ENCODE measurements at places on chromosomes 1 and 21. TPM values are rescaled to one million over a fixed set of nuclear protein-coding genes. Genes with fewer than 3 reads are reported as not detected.

Gene LRRC71
- not detected for total RNA-seq

Gene BEND5
- total RNA-seq, result 10.4 TPM

Gene OR2AK2
- total RNA-seq, result not detected

Gene SAMD11
- not detected for total RNA-seq

Gene SLAMF8
- 1.5 TPM for total RNA-seq

Gene ITLN2
- not detected for total RNA-seq

Gene KCNE2
- not detected for total RNA-seq

Gene CELA2A
- not detected for total RNA-seq

Gene KCNK2
- total RNA-seq, result not detected

Gene SCMH1
- 16.8 TPM for total RNA-seq

DNA sequence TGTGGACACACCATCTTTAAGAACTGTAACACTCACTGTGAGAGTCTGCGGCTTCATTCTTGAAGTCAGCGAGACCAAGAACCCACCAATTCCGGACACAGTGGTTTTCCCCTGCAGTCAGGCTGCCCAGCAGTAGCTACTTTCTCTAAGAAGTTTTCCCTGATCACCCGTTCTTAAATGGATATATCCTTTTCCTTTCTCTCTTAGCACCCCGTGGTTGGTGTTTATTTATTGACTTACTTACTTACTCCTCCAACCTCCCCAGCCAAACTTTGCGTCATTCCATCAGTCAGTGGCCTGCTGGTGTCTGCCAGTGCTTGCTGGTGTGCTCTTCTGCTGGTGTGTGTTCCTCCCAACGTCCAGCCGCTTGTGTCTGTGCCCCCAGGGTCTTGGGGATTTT lies 264.8 kb downstream of the GPR52 start:
- no peak for DNase-seq
- H3K36me3 ChIP-seq, result no peaks in the 10 kb centered on the region
- no peaks in the 10 kb centered on the region for H3K27me3 ChIP-seq
- H3K4me1 ChIP-seq, result no peaks in the 10 kb centered on the region

DNA sequence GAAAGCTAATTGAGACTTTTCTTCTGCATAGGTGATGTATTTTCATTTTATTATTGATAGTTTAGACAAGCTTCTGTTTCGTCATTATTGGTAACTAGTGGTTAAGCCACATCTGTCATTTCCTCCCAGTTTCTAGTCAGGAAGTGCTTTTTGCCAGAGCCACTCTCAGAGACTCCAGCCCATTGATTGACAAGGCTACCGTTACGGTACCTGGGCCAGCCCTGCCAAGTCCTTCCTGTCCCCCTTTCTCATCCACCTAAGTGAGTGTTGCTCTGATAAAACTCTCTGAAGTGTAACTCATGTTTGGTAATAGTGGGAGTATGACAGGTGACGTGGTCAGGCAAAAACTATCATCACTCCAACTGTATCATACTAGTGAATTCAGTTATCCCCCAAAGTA lies 29.6 kb upstream of the AGL start:
- no peaks in the 10 kb centered on the region for H3K27me3 ChIP-seq
- H3K4me1 ChIP-seq, result no peaks in the 10 kb centered on the region
- H3K36me3 ChIP-seq, result no peaks in the 10 kb centered on the region
- no peak overlapping the region for H3K27ac ChIP-seq
- H3K4me3 ChIP-seq, result no peak overlapping the region

DNA sequence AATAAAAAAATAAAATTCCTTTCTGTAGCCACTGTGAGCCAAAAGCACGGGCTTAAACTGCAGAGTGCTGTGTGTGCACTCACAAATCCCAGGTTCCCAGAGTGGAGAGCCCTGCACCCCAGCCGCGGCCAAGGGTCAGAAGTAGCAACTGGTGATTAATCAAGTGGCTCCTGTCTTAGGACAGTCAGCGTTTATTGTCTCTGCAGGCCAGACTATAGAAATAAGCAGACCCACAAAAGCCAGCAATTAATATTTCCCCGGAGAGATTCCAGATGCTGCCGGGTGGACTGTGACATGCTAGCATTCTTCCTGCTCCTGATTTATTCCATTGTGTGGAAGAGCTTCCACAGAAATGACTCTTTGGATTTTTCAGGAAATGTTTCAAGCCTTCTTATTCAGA lies 412.2 kb downstream of the KIF26B start:
- H3K4me1 ChIP-seq, result no peaks in the 10 kb centered on the region
- no peak overlapping the region for H3K27ac ChIP-seq
- no peak for DNase-seq

GRCh38 chr1:224759681-224760091 lies 143.6 kb downstream of the CNIH3 start:
- no peak overlapping the region for H3K4me3 ChIP-seq
- no peak overlapping the region for H3K27ac ChIP-seq
- no peaks in the 10 kb centered on the region for H3K36me3 ChIP-seq
- H3K4me1 ChIP-seq, result no peaks in the 10 kb centered on the region
- DNase-seq, result no peak
- no peaks in the 10 kb centered on the region for H3K27me3 ChIP-seq

DNA sequence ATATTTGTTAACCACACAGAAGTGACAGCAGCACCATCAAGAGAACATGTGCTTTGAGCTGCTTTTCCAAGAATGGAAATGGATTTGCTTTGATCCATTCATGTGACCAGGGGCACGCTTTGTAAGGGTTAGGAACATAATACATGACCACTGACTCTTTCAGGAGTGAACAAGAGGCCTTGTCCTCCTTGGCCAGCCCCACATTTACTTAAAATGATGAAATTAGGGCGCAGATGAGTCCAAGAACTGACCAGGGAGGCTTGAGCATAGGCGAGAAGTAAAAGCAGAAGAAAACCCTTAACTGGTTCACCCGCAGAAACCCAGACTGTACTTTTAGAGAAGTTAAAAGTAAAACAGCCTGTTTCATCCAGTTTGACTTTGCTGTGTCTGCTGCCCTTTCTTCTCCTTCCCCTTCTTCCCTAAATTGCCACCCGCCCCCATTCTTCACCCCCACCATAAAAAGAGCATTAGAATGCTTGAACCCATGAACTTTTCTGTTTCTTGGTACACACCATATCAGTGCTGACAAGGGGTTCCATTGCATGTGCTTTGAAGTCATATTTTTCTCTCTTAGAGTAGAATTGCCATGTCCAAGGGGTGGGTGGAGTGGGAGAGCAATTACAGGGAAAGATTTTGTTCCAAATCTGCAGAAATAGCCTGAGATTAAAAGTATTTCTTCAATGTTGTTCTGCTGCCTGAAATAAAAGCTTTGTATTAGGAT lies 2.6 kb upstream of the GLUL start:
- no peaks in the 10 kb centered on the region for H3K36me3 ChIP-seq
- peaks cover 10% of the 10 kb centered on the region for H3K4me1 ChIP-seq
- H3K27ac ChIP-seq, result no peak overlapping the region
- no peaks in the 10 kb centered on the region for H3K27me3 ChIP-seq
- DNase-seq, result no peak

DNA sequence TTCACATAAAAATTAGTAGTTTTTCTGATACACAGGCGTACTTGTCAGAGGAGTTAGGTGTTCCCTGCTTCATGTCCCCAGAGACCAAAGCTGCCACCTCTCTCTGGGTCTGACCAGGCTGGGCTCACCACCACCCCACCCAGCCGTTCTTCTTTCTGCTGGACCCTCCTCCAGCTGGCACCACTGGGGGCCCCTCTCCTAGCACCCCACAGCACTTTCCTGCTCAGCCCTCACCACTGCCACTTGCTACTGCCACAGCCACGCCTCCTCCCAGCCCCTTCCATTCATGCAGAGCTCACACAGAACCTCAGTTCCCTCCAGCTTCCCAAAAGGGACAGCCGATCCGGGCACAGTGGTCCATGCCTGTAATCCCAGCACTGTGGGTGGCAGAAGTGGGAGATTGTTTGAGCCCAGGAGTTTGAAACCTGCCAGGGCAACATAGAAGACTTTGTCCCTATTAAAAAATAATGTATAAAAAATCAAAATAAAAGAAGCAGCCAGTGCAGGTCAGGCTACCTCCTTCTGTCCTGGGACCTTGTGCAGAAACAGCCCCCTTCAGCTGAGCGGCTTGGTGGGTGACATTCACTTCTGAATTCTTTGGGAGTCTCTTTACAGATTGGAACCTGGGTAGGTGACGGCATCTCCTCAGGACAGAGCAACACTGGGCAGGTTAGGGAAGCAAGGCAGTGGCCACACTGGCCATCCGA lies 208.3 kb downstream of the TOMM20 start:
- no peaks in the 10 kb centered on the region for H3K36me3 ChIP-seq
- no peak overlapping the region for H3K27ac ChIP-seq
- no peak overlapping the region for H3K4me3 ChIP-seq
- no peak for DNase-seq

- H3K27ac ChIP-seq, result no peak overlapping the region
- H3K36me3 ChIP-seq, result no peaks in the 10 kb centered on the region
- no peak overlapping the region for H3K4me3 ChIP-seq
- peaks cover 8% of the 10 kb centered on the region for H3K4me1 ChIP-seq
- DNase-seq, result no peak
- H3K27me3 ChIP-seq, result no peaks in the 10 kb centered on the region
Observed at GRCh38 chr1:223227486-223228196, 84.6 kb upstream of the TLR5 start.

DNA sequence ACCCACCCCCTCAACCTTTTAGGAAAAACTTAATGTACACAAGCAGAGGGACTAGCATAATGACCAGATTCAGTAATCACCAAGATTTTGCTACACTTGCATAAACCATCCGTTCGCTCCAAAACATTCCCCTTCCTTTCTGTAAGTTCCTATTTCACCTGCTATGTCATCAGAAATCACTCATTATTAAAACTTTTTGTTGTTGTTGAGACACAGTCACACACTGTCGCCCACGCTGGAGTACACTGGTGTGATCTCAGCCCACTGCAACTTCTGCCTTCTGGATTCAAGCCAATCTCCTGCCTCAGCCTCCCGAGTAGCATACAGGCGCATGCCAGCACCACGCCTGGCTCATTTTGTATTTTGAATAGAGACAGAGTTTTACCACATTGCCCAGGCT lies 3.4 kb downstream of the MRPL20 start:
- H3K4me3 ChIP-seq, result no peak overlapping the region
- no peak overlapping the region for H3K27ac ChIP-seq
- H3K27me3 ChIP-seq, result no peaks in the 10 kb centered on the region

GRCh38 chr1:64215576-64215975 lies 12.2 kb downstream of the UBE2U start:
- no peaks in the 10 kb centered on the region for H3K4me1 ChIP-seq
- H3K4me3 ChIP-seq, result no peak overlapping the region
- no peaks in the 10 kb centered on the region for H3K36me3 ChIP-seq

GRCh38 chr1:226545836-226546596 lies 2.5 kb upstream of the STUM start:
- DNase-seq, result no peak
- H3K4me3 ChIP-seq, result no peak overlapping the region
- no peaks in the 10 kb centered on the region for H3K36me3 ChIP-seq
- peaks cover 15% of the 10 kb centered on the region for H3K4me1 ChIP-seq
- no peaks in the 10 kb centered on the region for H3K27me3 ChIP-seq

DNA sequence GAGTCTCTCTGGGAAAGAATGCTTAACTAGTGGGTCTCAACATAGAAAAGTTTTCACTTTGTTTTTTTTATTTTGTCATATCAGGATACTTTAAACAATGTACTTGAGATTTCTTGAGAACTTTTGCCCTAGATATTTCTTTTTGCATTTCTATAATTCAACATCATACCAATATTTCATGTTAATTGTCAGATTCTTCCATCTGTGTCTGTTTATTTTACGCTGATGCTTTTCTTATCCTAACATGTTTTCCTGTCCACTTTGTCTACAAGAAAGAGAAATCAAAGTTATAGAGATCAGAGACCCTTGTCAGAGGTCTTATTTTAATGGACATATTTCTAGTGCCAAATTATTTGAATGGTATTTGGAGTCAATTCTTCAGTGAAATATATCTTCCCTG lies 95.5 kb upstream of the B3GALT2 start:
- H3K4me1 ChIP-seq, result no peaks in the 10 kb centered on the region
- H3K36me3 ChIP-seq, result no peaks in the 10 kb centered on the region
- H3K4me3 ChIP-seq, result no peak overlapping the region
- no peak for DNase-seq
- H3K27me3 ChIP-seq, result no peaks in the 10 kb centered on the region

DNA sequence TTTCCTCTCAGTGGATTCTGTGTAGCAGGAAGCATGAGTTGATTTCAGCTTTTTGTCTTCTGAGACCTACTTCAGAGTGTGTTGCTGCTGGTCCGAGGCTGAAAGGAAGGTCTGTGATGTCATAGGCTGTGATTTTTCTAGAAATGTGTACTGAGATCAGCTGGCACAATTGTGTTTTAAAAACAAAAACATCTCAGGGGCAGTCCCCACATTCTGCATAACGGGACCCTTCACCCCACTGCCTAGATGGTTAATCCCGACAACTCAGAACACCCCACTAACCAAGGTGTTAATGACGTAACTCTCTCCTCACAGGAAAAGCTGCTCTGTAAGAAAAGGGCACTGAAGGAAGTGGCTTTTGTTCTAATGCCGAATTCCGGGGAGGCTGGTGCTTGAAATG lies 59.8 kb upstream of the PPP2R5A start:
- no peaks in the 10 kb centered on the region for H3K27me3 ChIP-seq
- H3K4me1 ChIP-seq, result peaks cover 17% of the 10 kb centered on the region
- H3K4me3 ChIP-seq, result peak overlapping the region; percentile 28
- H3K27ac ChIP-seq, result no peak overlapping the region

DNA sequence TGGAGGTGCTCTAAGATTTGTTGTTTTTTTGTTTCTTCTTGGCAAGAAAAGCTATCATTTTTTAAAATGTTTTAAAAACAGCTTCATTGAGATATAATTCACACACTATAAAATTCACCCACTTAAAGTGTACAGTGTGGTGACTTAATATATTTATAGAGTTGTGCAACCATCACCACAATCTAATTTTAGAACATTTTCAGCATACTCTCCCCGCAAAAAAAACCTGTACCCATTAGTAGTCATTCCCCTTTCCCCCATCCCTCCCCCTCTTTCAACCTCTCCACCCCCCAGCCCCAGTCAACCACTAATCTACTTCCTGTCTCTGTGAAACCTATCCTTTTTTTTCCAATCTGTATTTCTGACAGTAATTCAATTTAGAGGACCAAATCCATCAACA lies 30.6 kb downstream of the ZC3H11B start:
- H3K4me3 ChIP-seq, result no peak overlapping the region
- H3K27ac ChIP-seq, result no peak overlapping the region
- H3K36me3 ChIP-seq, result no peaks in the 10 kb centered on the region
- no peak for DNase-seq
- no peaks in the 10 kb centered on the region for H3K27me3 ChIP-seq

DNA sequence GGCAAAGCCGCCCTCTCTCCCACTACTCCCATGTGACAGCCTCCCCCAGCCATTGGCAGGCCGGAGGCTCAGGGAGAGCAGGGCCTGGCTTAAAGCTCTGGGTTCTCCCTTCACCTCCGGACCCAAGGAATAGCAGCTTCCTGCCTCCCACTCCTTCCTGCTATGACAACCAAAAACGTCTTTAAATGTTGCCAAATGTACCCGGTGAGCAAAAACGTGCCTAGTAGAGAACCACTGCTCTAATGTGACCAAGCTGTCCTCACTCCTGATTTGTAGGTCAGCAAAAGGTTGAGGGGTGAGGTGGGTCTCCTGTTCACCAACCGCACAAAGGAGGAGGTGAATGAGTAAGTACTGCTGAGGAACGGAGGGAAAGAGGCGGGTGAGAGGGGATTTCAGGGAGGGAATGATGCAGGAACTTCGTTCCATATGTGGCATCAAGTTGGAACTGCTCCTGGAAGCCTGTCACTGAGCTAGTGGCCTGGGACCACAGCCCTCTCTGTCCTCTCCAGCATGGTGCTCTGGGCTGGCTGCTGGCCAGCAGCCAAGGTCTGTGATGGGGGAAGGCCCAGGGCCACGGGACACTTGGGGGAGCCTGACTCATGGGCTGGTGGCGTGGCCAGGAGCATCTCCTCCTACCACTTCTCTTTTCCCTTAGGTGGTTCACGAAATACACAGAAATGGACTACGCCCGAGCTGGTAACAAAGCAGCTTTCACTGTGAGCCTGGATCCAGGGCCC lies 5.7 kb downstream of the MRTO4 start:
- no peaks in the 10 kb centered on the region for H3K27me3 ChIP-seq
- no peak overlapping the region for H3K27ac ChIP-seq
- no peak overlapping the region for H3K4me3 ChIP-seq
- DNase-seq, result no peak
- H3K36me3 ChIP-seq, result no peaks in the 10 kb centered on the region
- peaks cover 12% of the 10 kb centered on the region for H3K4me1 ChIP-seq

Data from naive thymus-derived CD4-positive, alpha-beta T cell (primary cell).